ENCODE measurements at places on chromosomes 7 and 10. TPM values are rescaled to one million over a fixed set of nuclear protein-coding genes. Genes with fewer than 3 reads are reported as not detected.

The MYO1G gene
- 382 TPM for total RNA-seq

The SPDYE2 gene
- total RNA-seq = not detected

The PRR15 gene
- not detected for total RNA-seq

- peaks cover 8% of the 10 kb centered on the region for H3K36me3 ChIP-seq
- H3K27me3 ChIP-seq = peaks cover 6% of the 10 kb centered on the region
- no peak overlapping the region for H3K4me3 ChIP-seq
- DNase-seq = no peak
- peaks cover 18% of the 10 kb centered on the region for H3K4me1 ChIP-seq
Measured at GRCh38 chr7:40566879-40567278, 432.1 kb downstream of the SUGCT start.

Data from activated naive CD8-positive, alpha-beta T cell treated with anti-CD3 and anti-CD28 coated beads, Interleukin-2, amount 10 ng/mL, durations not matched to agents 7 days and 5 days (primary cell).